RCC 7860 (cell line): ENCODE measurements at places on chromosomes 13 and 19.

- no peak for DNase-seq
These were observed 6.4 kb downstream of the POU4F1 start for GRCh38 chr13:78596736-78597601.

DNA sequence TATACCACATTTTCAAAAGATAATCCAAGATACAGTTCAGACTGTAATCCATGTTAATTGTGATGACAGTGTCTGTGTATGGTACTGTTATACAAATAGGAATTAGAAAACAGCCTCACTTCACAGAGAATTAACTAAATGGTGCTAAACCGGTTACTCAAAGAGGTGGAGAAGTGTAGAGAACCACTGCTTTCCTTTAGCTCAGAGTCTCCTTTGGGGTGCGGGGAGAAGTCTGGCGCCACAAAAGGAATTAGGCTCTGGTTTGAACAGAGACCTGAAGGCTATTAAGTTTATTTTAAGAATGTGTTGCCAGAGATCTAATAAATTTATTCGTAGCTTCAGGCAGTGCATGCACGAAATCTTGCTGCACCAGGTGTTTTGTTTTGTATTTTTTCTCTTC, 65.8 kb downstream of the FREM2 start:
- DNase-seq = no peak

DNA sequence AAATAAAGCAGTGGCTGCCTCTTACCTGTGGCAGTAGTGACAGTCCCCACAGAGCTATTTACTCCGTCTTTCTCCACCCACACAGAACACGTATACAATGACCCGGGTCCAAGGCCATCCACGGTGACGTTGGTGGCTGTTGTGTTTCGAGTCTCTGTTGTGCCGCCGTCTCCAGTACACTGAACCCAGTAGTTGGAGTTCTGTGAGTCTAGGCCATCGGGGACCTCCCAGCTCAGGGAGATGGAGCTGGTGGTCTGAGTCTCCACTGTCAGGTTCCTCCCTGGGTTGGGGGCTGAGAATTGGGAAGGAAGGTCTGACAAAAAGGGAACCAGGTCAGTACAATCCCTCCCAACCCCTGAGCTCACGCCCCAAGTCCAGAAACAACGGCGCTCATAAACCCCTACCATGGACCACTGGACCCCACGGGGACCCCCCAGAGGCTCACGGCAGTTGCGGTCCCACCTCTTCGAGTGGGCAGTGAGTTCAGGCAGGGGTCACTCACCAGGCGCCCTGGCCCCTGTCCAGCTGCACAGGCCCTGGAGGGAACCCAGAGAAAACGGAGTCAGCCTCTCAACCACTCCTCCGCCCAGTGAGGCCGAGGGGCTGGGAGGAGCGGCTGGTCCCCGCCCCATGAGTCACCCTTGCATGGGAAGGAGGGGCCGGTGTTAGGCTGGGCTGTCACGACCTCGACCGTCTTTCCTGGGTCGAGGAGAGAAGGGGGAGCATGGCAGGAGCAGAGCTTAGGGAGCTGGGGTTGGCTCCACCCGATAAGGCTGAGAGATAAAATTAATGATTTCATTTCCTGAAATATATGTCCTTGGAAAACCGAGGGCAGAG, 2.4 kb downstream of the PTPRH start:
- DNase-seq = peak; percentile 66

DNA sequence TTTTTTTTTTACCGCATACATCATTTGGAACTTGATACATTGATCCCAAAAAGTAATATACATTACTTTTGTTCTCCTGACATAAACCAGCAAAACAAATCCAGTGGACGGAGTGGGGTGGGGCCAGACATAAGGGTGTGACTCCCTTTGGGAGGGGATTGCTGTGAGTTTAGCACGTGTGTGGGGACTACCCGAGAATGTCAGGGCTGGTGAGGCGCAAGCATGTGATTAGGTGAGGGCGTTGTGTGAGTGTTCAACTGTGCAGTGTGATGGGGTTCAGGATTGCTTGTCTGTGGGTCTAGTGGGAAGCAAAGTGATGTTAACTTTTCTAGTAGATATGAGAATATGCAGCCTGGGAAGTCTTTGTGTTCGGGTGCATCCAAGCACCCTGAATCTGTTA, 468.0 kb downstream of the TSHZ3 start:
- no peak for DNase-seq

GRCh38 chr19:6590258-6590826, 608 bp downstream of the CD70 start:
- DNase-seq = peak; percentile 34
